ENCODE measurements at places on chromosomes 2 and 18.

- DNase-seq, result peak; percentile 13
Observed at GRCh38 chr2:200305797-200306195, 697 bp upstream of the SPATS2L start.

- no peak for DNase-seq
Observed at GRCh38 chr2:195168369-195168768, 488.7 kb upstream of the SLC39A10 start.

GRCh38 chr2:132977812-132978529 lies 308.0 kb upstream of the LYPD1 start:
- DNase-seq, result no peak

- peak; percentile 14 for DNase-seq
Observed at GRCh38 chr2:134745023-134745422, 26.2 kb upstream of the TMEM163 start.

GRCh38 chr18:48672671-48673340 lies 134.0 kb downstream of the CTIF start:
- DNase-seq, result no peak

DNA sequence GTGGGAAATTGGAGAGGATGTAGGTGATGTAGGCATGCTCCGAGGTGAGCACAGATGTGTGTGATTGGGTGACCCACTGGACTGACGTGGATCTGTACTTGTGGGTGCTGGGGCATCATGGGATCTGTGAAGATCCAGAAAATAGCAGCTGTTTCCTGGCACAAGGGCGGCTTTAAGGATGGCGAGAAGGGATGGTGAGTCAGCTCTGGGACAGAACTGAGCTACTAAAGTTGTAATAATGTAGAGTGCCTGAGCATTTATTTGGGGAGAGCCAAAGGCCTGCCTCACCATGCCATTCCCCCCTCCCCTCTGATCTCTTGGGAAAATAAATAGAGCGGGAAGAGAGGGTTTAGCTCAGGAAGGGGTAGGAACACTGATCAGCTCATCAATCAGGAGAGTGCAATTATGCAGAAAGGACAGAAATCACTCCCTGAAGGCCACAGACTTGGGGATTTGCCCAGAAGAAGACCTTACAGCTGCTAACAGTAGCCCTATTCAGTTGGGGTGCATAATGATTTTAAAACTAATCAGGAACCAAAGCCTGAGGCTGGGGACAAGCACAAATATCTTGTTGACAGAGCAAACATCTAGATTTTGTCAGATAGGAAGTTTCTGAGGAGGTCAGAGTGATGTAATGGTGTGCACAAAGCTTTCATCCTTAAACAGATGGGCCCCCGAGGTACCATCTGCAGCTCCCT lies 30.3 kb downstream of the TANC1 start:
- DNase-seq, result no peak

DNA sequence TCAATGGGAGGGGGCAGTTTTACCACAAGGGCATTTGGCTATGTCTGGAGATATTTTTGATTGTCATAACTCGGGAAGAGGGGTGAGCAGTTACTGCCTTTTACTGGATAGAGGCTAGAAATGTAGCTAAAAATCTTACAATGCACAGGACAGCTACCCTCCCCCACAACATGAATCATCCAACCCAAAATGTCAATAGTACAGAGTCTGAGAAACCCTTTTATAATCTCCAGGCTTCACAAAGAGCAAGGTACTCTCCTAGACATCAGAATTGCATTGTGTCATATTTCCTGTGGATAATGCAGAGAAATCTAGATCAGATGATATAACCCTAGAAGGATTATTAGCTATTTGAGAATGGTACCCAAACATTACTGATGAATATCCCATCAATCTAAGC lies 277.1 kb upstream of the NRP2 start:
- DNase-seq, result no peak

DNA sequence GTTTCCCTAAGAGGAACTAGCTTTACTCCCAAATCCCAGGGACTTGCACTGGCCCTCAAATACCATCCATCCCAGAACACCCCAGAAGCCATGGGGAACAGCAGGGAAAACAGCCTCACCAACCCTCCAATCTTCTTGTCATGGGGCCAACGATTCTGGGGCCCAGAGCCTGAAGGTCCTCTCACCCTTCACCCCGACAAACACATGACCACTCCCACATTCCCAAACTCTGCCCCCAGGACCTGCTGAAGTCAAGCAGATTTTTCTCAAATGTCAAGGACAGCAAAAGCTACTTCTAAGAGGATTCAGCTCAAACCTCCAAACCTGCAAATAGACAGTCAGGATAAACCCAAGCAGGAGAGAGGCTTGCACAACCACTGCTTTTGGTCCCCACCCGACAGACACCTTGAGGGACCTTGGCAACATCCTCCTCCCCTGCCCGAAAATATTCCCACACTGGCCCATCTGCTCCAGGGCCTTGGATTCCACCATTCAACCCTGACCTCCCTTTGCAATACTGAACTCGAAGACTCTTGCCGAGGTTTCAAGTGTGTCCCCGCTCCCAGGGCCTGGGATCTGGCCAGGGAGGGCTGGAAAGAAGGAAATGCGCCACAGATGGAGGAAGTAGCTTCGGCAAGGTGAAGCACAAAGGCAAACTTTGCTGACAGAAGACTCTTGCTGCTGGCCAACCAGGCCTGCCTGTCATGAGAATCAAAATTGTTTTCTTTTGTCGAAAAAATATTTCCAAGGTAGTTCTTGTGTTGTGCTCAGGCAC lies 143.3 kb downstream of the ZFP36L2 start:
- DNase-seq, result no peak

GRCh38 chr2:120587279-120587996 lies 148.2 kb upstream of the GLI2 start:
- no peak for DNase-seq

All from hematopoietic multipotent progenitor cell treated with erythropoietin and hydrocortisone succinate and interleukin-3 and kit ligand, for 8 days (in vitro differentiated cells).